ENCODE measurements at places on chromosomes 2 and 18.

DNA sequence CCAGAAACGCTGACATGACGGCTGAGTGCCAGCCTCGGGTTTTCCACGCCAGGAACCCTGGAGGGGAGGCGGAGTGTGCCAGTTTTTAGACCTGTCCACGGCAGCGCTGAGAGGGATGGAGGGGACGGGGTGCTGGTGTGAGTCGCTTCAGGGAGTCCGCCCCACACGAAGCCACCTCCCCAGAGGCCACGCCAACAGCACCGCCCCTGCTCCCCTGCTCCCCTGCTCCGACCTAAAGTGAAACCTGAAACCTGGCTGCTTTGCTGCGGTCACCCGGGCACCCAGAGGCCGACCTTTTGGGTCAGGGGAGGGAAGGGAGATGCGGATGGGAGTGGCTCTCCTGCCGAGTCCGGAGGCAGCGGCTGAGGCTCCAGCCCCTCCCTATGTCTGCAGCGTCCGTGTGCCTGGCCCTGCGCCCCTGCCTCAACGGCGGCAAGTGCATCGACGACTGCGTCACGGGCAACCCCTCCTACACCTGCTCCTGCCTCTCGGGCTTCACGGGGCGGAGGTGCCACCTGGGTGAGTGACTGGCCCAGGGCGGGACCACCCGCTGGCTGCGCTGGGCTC lies 38.1 kb downstream of the SNED1 start:
- no peak for DNase-seq

GRCh38 chr2:226717719-226718118 lies 81.9 kb downstream of the IRS1 start:
- no peak for DNase-seq

GRCh38 chr18:57091231-57091630 lies 55.7 kb upstream of the BOD1L2 start:
- no peak for DNase-seq

DNA sequence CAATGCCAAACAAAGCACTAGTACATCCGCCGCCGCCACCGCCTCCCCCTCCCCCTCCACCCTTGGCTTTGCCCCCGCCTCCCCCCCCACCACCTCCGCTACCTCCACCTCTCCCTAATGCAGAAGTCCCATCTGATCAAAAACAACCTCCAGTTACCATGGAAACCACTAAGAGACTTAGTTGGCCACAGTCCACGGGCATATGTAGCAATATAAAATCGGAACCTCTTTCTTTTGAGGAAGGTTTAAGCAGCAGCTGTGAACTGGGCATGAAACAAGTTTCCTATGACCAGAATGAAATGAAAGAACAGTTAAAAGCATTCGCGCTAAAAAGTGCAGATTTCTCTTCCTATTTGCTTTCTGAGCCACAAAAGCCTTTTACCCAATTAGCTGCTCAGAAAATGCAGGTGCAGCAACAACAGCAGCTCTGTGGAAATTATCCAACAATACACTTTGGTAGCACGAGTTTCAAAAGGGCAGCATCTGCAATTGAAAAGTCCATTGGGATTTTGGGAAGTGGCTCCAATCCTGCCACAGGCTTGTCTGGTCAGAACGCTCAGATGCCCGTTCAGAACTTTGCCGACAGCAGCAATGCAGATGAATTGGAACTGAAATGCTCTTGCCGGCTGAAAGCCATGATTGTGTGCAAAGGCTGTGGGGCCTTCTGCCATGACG lies 168.0 kb downstream of the ASXL3 start:
- DNase-seq: no peak

- DNase-seq: no peak
Observed at GRCh38 chr2:44004735-44005602, 9.2 kb upstream of the LRPPRC start.
